Gastrocnemius medialis (tissue), 4 donors: ENCODE measurements at places on chromosomes 13 and 19. TPM values are rescaled to one million over a fixed set of nuclear protein-coding genes. Genes with fewer than 3 reads are reported as not detected.

Gene ZNF837
- total RNA-seq: 0.36 TPM

Gene TEKTIP1
- total RNA-seq: not detected

Gene RCBTB2
- total RNA-seq: 9.0 TPM

Gene FUT6
- not detected for total RNA-seq

Gene IGFL3
- total RNA-seq: not detected

Gene DPY19L3
- 5.2 TPM for total RNA-seq

Gene KLHL1
- not detected for total RNA-seq

Gene CATSPERD
- not detected for total RNA-seq

Gene TLE6
- total RNA-seq: not detected

Gene FSD1
- total RNA-seq: not detected

Gene FOXA3
- not detected for total RNA-seq

Gene KLK11
- total RNA-seq: not detected
